CD4-positive, alpha-beta T cell treated with Interleukin-12 subunit alpha and Interleukin-12 subunit beta, for 1 hour (primary cell): ENCODE measurements at places on chromosomes 7 and 10.

- DNase-seq = no peak
Measured at GRCh38 chr10:42630537-42631134, 7.7 kb downstream of the ZNF33B start.

- DNase-seq = no peak
Measured at GRCh38 chr10:127186813-127187212, 9.6 kb downstream of the INSYN2A start.

DNA sequence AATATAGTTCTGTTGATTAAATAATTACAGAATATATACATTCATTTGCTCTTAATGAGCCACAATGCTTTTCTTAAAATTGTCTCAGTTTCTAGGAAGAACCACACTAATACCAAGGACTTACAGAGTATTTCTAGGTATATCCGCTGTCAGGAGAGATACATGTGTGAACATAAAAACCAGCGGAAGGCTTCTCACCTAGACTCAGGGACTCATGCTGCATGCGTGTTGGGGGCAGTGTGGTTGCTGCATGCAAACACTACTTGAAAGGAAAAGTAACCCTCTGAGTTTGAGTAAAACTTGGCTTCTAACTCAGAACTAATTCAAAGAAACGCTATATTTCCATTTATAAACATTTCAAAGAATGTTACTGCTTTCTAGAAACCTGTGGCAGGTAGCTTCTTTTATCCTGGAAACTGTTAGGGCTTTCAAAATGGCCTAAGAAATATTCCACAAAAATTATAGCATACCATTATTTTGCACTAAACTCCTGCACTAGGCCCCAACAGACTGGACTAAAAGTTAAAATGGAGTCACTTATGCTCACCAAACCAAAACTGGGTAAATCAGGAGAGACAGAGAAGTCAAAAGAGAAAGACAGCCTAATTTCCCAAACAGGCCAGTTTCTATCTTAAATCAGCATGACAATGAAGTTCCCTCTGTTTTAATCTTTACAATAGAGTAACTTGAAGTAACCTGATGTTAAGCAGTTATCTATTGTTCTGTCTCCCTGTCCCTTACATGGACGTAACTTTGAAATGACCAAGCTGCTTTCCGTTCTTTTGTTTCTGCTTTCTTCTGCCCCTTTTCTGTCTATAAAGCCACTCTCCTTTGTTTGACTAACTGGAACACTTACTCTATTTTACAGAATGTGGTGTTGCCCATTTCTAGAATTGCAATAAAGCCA, 95.2 kb upstream of the FAM133B start:
- peak; percentile 64 for DNase-seq

- no peak for DNase-seq
Measured at GRCh38 chr7:71193099-71193810, 61.3 kb downstream of the GALNT17 start.

- DNase-seq = no peak
Measured at GRCh38 chr7:158549616-158550393, 37.8 kb downstream of the PTPRN2 start.

- no peak for DNase-seq
Measured at GRCh38 chr7:55150709-55151451, 132.1 kb downstream of the EGFR start.

- DNase-seq = no peak
Measured at GRCh38 chr7:149317986-149318672, 56.1 kb downstream of the ZNF783 start.

GRCh38 chr7:41054960-41055661, 647.8 kb downstream of the INHBA start:
- no peak for DNase-seq

- no peak for DNase-seq
Measured at GRCh38 chr7:38817526-38817925, 91.5 kb downstream of the VPS41 start.

GRCh38 chr10:30784897-30785605, 155.5 kb upstream of the LYZL2 start:
- peak; percentile 33 for DNase-seq
